ENCODE measurements at places on chromosomes 16 and 17.

- no peak for DNase-seq
Observed at GRCh38 chr17:45580924-45581323, 90.4 kb upstream of the PLEKHM1 start.

DNA sequence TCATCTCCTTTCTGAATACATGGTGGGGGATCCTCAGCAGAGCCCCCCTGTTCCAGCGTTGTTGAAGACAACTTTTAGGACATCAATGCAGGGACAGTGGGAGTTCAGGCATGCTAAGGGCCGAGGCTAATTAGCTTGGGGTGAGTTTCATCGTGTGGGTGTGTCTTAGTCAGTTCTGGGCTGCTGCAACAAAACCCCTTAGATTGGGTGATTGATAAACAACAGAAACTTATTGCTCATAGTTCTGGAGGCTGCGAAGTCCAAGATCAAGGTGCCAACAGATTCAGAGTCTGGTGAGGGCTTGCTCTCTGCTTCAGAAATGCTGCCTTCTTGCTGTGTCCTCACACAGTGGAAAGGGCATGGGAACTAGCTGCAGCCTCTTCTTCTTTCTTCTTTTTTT is 214.0 kb downstream of the NTN1 start:
- no peak for DNase-seq

GRCh38 chr16:89446975-89447293 is 43.4 kb downstream of the ANKRD11 start:
- DNase-seq, result no peak

GRCh38 chr17:75652341-75652740 is 14.6 kb downstream of the RECQL5 start:
- no peak for DNase-seq

DNA sequence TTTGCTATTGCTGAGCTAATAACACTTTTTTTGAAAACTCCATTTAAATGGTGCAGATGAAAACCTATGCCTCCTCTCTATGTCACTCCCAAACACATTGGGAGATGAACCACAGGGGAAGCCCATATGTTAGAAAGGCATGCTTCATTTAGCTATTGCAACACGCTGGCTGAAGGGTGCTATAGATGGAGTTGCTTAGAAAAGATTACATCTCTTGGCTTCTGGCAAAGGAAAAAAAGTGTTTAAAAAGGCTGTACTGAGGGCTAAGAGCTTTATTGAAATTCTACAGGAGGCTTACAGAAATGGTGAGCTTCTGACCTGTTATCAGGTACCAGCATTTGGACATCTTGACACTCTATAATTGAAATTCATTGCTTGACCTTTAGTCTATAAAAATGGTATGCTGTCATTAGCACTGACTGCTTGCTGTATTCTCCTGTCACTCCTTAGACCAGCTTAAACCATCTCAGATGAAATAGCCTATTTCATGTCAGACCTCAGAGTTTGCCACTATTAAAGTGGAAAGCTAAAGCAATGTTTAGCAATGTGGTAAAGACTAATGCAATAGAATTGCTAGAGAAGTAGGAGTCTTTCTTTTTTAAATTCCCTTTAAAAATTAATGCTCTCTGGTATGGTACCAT is 503.9 kb downstream of the CDH11 start:
- DNase-seq, result no peak

GRCh38 chr17:59338498-59338897 is 7.0 kb downstream of the YPEL2 start:
- DNase-seq, result no peak

- DNase-seq, result no peak
Observed at GRCh38 chr16:48076455-48077012, 79.3 kb downstream of the ABCC12 start.

- DNase-seq, result no peak
Observed at GRCh38 chr16:65704866-65705265, 583.0 kb upstream of the CDH11 start.

- DNase-seq, result no peak
Observed at GRCh38 chr17:17785407-17785806, 51.4 kb downstream of the SREBF1 start.
